Activated CD4-positive, alpha-beta T cell treated with anti-CD3 and anti-CD28 coated beads for 1 hour (primary cell): ENCODE measurements at places on chromosomes 5 and 9.
A peak's percentile ranks its signal among the peaks of the same experiment; 100 is the strongest.

DNA sequence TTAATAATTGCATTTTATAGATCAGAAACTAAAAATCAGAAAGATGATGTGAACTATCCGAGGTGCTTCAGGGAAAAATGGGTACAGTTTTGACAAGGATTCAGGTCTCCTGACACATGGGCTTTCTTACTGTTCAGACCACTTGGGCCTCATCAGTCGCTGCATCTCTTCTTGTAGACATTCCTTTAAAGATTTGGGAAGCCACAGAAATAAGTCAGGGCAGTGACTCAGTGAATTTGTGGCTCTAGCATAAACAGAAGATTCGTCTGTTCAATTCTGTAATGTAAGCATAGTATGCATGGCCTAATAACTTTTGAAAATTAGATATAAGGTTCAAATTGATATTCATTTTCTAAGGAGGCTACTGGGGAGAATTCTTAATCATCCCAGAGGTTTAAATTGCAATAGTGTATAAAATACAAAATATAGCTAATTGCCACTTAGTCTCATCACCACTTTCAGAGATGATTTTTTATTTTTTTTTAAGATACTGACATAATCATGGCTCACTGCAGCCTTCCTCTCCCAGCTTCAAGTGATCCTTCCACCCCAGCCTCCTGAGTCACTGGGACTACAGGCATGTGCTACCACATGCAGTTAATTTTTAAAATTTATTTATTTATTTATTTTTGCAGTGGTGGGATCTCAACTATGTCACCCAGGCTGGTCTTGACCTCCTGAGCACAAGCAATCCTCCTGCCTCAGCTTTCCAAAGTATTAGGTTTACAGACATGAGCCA, 48.9 kb downstream of the RASEF start:
- no peak for DNase-seq

DNA sequence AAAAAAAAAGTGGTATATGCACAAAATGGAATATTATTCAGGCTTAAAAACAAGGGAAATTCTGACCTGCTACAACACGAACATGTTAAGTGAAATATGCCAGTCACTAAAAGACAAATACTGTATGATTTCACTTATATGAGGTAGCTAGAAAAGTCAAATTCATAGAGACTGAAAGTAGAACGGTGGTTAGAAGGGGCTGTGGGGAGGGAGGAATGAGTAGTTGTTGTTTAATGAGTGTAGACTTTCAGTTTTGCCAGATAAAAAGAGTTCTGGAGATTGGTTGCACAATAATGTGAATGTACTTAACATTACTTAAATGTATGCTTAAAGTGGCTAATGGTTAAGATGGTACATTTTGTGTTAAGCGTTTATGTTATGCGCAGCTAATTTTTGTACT, 79.5 kb upstream of the IL12B start:
- no peak for DNase-seq

DNA sequence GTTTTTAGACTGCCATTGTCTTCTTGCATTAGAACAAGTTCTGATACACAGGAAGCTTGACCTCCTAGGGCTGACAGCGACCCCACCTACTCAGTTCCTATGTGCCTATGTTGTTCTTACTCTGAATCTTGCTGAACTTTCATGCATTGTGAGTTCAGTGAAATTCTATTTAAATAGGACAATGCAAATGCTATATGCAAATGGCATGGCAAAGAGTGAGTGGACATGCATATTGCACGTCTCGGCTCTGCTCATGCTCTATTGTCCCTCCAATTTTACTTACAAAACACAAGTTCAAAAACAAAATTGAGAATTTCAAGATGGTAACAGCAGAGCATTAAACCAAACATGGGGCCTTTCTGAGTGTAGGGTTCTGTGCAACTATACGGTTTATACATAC, 5.3 kb upstream of the DCP2 start:
- no peak for DNase-seq

DNA sequence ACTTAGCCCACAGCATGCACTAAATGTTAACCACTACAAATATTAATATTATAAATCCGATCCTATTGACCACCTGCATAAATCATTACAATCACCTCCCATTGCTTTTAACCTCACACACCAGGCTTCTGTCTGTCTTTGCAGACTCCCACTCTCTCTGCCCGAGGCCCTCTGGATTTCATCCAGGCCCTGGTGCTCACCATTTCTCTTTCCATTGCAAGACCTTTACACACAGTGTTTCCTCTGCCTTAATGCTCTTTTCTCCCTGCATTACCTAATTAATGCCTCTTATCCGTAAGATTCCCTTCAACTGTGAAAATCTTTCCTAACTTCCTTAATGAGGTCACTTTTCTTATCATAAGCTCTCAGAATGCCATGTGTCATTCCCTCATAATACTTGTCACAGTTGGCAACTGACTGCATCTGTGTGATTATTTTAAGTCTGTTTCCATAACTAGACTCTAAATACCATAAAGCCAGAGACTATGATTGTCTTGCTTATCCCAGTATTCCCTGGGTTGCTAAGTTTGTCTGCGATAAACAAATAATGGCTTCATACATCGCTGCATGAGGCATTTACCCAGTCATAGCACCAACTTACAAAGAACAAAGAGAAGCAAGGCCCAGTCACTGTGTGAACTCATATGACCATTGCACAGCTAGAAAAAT, 155.1 kb downstream of the CCDC192 start:
- DNase-seq: no peak

DNA sequence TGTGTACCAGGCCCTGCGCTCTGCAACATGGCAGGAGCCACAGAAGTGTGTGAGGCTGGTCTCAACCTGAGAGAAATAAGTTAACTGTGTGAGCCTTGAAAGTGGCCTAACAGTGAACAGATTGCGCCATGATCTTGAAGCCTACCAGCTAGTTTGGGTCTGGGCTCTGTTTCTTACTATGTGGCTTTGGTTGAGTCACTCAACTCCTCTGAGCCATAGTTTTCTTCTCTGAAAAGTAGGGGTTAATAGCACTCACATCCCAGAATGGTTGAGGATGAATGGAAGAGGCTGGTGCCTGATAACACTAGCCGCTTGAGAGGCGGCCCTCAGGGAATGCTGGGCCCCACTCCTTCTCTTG, 121.5 kb downstream of the RGS3 start:
- no peak for DNase-seq

DNA sequence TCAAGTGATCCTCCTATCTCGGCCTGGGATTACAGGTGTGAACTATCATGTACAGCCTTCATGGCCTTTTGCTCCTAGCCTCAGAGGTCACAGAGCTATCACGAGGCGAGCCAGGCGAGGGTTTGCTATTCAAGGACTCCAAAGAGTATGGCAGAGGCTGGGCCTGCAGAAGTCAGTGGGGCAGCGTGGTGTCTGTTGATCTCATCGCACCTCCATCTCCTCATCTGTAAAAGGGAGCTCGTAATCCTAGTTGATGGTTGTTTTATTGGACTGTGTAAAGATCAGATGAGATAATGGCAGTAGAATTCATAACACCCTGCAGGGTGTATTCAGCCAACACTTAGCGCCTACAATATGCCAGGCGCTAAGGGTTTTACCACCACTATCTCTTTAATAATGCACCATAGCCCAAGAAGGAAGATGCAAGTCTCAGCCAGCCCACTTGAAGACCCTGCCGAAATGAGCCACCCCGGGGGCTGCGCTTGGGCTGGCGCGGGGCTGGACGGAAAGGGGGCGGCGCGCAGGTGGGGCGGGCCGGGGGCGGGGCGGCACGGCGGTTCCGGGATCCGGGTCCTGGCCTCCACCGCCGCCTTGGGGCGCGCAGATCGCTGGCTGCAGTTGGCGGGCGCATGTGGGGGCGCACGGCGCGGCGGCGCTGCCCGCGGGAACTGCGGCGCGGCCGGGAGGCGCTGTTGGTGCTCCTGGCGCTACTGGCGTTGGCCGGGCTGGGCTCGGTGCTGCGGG, at the start of gene GALNT12:
Gene GALNT12 (plus strand): TSS at position 601 of the 744 bp plus-strand sequence. CDS start 29 bp downstream, at position 630.
- peak; percentile 26 for DNase-seq
